Activated CD4-positive, alpha-beta memory T cell treated with anti-CD3 and anti-CD28 coated beads for 36 hours (primary cell): ENCODE measurements at places on chromosomes 16 and 17. TPM values are rescaled to one million over a fixed set of nuclear protein-coding genes. Genes with fewer than 3 reads are reported as not detected.

DNA sequence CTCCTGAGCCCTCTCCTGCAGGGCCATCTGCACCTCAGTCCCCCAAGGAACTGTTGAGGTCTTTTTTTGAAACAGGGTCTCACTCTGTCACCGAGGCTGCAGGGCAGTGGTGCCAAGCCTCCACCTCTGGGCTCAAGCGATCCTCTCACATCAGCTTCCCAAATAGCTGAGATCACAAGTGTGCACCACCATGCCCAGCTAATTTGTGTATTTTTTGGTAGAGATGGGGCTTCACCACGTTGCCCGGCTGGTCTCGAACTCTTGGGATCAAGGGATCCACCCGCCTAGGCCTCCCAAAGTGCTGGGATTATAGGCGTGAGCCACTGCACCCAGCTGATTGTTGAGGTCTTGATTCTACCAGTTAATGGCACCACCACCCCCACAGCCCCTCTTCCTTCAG lies 27.9 kb upstream of the ENDOV start:
- no peak for DNase-seq

DNA sequence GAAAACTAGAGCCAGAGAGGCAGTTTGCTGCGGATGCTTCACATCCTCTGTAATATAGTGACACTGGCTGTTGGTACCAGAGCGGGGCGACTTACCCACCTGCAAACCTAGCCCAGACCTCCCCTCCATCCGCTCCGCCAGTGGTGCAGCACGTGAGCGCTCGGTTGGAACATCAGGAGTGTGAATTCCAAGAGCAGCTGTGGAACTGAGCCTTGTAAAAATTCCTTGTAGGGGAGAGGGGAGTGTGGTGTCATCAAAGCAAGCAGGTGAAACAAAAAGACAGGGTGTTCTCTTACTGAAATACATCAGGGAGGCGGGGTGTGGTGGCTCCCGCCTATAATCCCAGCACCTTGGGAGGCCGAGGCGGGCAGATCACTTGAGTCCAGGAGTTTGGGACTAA lies 51.3 kb downstream of the CCDC42 start:
- DNase-seq = no peak

GRCh38 chr16:89392881-89393737 lies 97.3 kb downstream of the ANKRD11 start:
- DNase-seq = no peak

GRCh38 chr17:42031584-42031983 lies 11.7 kb downstream of the NKIRAS2 start:
- no peak for DNase-seq

DNA sequence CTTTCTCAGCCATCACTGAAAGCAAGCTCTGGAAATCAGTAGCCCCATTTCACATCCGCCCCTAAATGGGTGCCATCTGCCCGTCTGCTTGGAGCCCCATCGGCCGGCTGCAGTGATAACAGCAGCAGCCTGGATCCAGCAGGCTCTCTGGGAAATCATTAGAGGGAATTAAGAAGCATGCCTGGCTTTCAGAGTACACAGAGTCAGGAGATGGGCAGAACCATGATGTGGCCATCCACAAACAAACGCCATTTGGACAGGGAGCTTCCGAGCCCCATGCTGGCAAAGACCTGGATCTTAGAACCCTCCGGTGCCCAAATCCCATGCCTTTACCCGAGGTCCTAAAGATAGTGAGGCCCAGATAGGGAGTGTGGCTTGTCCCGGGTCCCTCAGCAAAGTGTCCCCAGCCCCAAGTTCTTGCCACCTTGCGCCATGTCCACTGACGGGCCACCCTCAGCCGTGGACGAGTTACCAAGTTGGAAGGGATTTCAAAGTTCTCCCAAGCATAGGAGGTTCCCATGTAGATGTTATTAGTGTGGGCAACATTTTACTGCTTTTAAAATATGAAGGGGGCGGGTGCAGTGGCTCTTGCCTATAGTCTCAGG lies 1.0 kb upstream of the LITAF start:
- DNase-seq = no peak

DNA sequence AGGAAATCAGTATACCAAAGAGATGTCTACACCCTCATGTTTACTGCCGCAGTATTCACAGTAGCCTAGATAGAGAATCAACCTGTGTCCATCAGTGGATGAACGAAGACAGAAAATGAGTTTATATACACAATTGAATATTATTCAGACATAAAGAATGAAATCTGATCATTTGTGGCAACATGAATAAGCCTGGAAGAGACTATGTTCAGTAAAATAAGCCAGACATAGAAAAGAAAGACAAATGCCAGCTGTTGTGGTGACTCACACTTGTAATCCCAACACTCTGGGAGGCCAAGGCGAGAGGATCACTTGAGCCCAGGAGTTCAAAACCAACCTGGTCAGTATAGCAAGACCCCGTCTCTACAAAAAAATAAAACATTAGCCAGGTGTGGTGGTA lies 16.1 kb downstream of the NUDT16L1 start:
- no peak for DNase-seq

GRCh38 chr17:41537990-41538389 lies 9.9 kb upstream of the KRT19 start:
- DNase-seq = no peak

The KRT40 gene
- not detected for total RNA-seq

The FNDC8 gene
- not detected for total RNA-seq

The ARHGDIG gene
- not detected for total RNA-seq

The CTRL gene
- 3.1 TPM for total RNA-seq

The TMEM235 gene
- total RNA-seq = not detected
